ENCODE measurements at places on chromosomes 2 and 18. TPM values are rescaled to one million over a fixed set of nuclear protein-coding genes. Genes with fewer than 3 reads are reported as not detected.
A peak's percentile ranks its signal among the peaks of the same experiment; 100 is the strongest.

DNA sequence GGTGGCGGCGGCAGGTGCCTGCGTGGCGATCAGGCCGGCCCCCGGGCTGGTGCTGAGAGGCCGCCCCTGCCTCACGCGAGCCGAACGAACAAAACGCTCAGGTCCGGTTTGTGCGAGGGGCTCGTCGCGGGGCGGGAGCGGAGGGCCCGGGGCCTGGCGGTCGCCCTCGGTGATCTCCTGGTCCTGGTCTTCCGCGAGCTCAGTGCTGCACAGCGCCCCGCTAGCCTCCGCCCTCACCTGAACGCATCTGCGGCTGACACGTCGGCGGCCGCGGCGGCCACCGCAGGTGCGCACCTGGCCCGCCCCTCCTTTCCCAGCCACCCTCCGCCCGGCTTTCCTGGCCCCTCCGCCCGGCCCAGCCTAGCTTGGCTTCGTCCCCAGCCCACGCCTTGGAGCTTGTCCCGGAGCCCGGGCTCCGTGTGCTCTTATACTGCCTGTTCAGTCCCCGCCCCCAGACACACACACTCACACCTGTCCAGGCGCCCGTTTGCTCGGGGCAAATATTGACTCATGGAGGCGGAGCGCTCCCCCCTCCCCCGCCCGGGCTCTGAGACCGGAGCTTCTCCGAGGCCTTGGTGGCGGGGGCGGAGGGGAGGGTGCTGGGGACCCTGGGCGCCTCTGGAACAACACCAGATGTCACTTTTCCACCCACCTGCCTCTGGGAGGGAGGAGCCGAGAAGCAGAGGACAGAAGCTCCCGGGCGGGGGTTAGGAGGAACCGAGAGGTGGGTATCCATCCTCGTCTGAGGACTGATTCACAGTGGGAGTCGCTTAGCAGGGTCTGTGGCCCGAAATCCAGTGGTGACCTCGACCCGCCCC is 8.6 kb upstream of the CRYBA2 start:
- no peaks in the 10 kb centered on the region for H3K4me1 ChIP-seq
- H3K27me3 ChIP-seq = no peaks in the 10 kb centered on the region
- peak overlapping the region; percentile 53 for H3K4me3 ChIP-seq
- no peaks in the 10 kb centered on the region for H3K36me3 ChIP-seq
- peak; percentile 97 for DNase-seq

Gene UGT1A6
- 96.3 TPM for total RNA-seq

Gene CCBE1
- 4.3 TPM for total RNA-seq

DNA sequence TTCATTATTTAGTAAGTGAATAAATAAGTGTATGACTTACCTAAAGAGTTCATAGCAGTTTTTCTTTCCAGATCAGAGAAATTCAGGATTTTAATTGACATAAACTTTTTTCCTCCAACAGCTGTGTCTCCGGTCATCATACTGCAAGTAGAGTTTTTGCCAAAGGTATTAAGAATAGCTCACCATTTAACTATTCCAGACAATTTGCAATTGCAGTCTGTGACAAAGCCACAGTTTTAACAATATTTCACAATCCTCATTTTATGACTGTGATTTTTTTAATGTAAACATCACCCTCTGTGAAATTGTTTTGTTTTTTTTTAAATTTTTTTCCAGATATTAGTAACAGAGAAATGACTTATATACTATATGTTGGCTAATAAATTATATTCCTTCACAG is 199.1 kb downstream of the TRIB2 start:
- no peaks in the 10 kb centered on the region for H3K4me1 ChIP-seq
- H3K36me3 ChIP-seq = no peaks in the 10 kb centered on the region
- H3K4me3 ChIP-seq = no peak overlapping the region
- no peaks in the 10 kb centered on the region for H3K27me3 ChIP-seq
- DNase-seq = no peak
- H3K27ac ChIP-seq = no peak overlapping the region

Gene IL1B
- total RNA-seq = 1.0 TPM

Gene ASIC4
- not detected for total RNA-seq

GRCh38 chr2:30367232-30368070 is 79.6 kb upstream of the LCLAT1 start:
- no peaks in the 10 kb centered on the region for H3K27me3 ChIP-seq
- H3K4me1 ChIP-seq = no peaks in the 10 kb centered on the region
- no peaks in the 10 kb centered on the region for H3K36me3 ChIP-seq
- no peak overlapping the region for H3K27ac ChIP-seq
- no peak for DNase-seq
- no peak overlapping the region for H3K4me3 ChIP-seq

DNA sequence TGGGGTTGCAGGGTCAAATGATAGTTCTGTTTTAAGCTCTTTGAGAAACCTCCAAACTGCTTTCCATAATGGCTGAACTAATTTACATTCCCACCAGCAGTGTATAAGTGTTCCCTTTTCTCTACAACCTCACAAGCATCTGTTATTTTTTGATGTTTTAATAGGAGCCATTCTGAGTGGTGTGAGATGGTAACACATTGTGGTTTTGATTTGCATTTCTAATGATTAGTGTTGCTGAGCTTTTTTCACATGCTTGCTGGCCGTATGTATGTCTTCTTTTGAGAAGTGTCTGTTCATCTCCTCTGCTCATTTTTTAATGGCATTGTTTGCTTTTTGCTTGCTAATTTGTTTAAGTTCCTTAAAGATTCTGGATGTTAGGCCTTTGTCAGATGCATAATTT is 107.7 kb downstream of the PDE11A start:
- H3K27ac ChIP-seq = no peak overlapping the region
- H3K4me1 ChIP-seq = no peaks in the 10 kb centered on the region
- no peaks in the 10 kb centered on the region for H3K36me3 ChIP-seq
- no peak for DNase-seq

GRCh38 chr18:36141576-36141975 is 11.9 kb downstream of the ELP2 start:
- DNase-seq = no peak
- H3K27ac ChIP-seq = no peak overlapping the region
- no peaks in the 10 kb centered on the region for H3K4me1 ChIP-seq
- no peak overlapping the region for H3K4me3 ChIP-seq
- H3K27me3 ChIP-seq = no peaks in the 10 kb centered on the region

DNA sequence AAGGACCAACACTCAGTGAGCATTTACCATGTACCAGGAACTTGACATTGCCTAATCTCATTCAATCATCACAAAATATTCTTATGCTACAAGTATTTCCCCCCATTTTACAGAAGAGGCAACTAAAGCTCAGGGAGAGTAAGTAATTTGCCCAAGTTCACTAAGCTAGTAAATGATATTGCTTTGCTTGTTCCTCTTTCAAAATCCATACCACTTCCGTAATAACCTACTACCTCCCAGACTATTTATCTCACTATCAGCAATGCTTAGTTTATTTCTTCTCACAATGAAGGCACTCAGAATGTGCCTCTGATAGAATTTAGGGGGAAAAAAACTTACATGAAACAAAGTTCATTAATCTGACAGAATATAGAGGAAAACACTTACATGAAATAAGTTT is 1070.9 kb upstream of the FANCL start:
- H3K27ac ChIP-seq = no peak overlapping the region
- H3K4me1 ChIP-seq = no peaks in the 10 kb centered on the region
- DNase-seq = no peak
- no peak overlapping the region for H3K4me3 ChIP-seq
- no peaks in the 10 kb centered on the region for H3K27me3 ChIP-seq

- no peak overlapping the region for H3K4me3 ChIP-seq
- DNase-seq = peak; percentile 34
- H3K27ac ChIP-seq = no peak overlapping the region
- H3K4me1 ChIP-seq = no peaks in the 10 kb centered on the region
- no peaks in the 10 kb centered on the region for H3K36me3 ChIP-seq
These were observed 244.2 kb upstream of the SALL3 start for GRCh38 chr18:78735131-78736014.

Gene CREG2
- not detected for total RNA-seq

Gene GCG
- total RNA-seq = not detected

GRCh38 chr2:160073284-160073888 is 11.0 kb upstream of the PLA2R1 start:
- H3K36me3 ChIP-seq = no peaks in the 10 kb centered on the region
- no peaks in the 10 kb centered on the region for H3K27me3 ChIP-seq
- no peak overlapping the region for H3K4me3 ChIP-seq
- no peak for DNase-seq
- H3K4me1 ChIP-seq = no peaks in the 10 kb centered on the region
- no peak overlapping the region for H3K27ac ChIP-seq

- H3K27me3 ChIP-seq = no peaks in the 10 kb centered on the region
- H3K27ac ChIP-seq = no peak overlapping the region
- DNase-seq = no peak
- H3K4me1 ChIP-seq = no peaks in the 10 kb centered on the region
- no peak overlapping the region for H3K4me3 ChIP-seq
These were observed 83.5 kb downstream of the ROCK2 start for GRCh38 chr2:11260979-11261378.

DNA sequence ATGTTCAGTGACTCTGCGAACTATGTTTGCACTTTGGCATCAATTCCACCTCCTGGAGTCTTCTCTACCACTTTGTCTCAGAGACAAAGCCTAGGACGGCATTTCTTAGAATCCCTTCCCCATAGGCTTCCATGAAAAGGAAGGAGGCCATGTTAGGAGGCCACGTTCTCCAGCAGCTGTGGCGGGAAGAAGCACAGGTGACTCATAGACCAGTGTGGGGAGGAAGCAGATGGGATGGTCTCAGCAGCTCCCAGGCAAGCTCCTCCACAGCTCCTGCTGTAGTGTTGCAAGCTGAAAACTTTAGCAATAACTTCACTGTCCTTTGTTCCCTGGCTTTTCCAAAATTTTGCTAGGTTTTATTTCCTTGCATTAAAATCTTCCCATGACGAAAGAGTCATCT is 781.3 kb upstream of the ID2 start:
- DNase-seq = no peak
- no peaks in the 10 kb centered on the region for H3K36me3 ChIP-seq
- no peak overlapping the region for H3K4me3 ChIP-seq
- no peak overlapping the region for H3K27ac ChIP-seq
- H3K27me3 ChIP-seq = no peaks in the 10 kb centered on the region

Gene RPRM
- total RNA-seq = not detected
